ENCODE measurements at places on chromosomes 12 and 14.

DNA sequence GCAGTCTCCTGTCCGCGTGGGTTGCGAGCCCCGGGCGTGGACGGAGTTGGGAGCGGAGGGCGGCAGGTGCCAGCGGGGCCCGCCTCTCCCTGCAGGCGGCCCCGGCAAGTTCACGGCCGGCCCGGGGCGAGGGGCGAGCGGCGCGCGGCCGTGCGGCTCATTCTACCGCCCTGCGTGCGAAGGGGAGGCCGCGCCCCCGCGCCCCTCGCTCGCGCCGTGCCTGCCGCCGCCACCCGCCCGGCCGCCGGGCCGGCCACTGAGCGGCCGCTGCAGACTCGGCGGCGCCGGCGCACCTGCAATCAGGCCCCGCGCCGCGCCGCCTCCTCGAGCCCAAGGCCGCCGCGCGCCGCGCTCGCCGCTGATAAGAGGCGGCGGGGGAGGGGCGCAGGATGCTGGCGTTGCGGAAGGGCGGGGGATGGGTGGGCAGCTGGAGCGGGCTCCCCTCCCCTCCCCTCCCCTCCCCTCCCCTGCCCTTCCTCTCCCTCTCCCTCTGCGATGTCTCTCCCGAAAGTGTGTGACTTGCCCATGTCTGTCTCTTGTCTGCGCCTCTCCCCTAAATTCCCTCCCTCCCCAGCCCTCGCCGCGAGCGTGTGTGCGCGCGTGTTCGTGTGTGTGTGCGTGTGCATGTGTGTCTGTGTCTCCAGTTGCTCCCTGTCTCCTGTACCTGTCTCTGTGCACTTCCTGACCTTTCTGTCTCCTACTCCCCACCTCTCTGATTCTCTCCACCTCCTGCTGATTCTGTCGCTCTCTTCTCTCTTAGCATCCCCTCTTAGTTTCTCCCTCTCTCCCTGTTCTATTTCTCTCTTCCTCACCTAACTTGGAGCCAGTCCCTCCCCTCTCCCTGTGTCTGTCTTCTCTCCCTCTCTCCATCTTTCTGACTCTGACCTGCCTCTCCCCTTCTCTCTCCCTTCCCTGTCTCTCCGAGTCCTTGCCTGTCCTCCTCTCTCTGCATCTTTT lies 768.1 kb upstream of the TBX3 start:
- no peaks in the 10 kb centered on the region for H3K36me3 ChIP-seq
- DNase-seq: peak; percentile 65
- H3K4me1 ChIP-seq: peaks cover 4% of the 10 kb centered on the region
- peaks cover 30% of the 10 kb centered on the region for H3K27me3 ChIP-seq

DNA sequence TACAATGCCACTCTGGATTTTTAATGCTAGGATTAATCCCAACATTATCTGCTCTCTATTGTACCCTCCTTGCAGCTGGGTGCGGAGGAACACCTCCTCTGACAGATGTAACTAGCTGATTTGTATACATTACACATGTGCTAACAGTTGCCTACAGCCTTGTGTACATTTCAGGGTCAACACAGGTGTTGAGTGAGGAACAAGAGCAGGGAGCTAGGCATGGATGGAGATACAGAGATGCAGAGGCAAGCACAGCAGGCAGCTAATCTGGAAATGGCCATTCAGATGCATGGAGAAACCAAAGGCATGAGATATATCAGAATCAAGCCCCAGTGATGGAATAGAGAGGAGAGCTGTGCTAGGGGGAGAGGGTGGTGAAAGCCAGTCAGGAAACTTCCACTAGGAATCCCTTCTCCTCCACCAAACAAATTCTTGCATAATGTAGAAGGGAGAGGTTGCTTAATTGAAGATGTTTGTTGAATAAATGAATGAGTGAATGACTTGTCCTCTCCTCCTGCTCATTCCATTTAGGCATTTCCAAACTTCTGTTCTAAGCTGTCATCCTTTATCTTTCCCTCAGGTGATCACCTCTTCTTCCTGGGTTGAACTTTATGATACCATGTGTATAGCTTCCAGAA lies 313.2 kb downstream of the ATP23 start:
- no peak overlapping the region for H3K27ac ChIP-seq
- H3K27me3 ChIP-seq: no peaks in the 10 kb centered on the region
- no peaks in the 10 kb centered on the region for H3K36me3 ChIP-seq
- DNase-seq: no peak

GRCh38 chr12:1912580-1913376 lies 5.7 kb downstream of the CACNA2D4 start:
- no peak overlapping the region for H3K4me3 ChIP-seq
- peaks cover 30% of the 10 kb centered on the region for H3K4me1 ChIP-seq
- no peak overlapping the region for H3K27ac ChIP-seq
- no peaks in the 10 kb centered on the region for H3K36me3 ChIP-seq
- H3K27me3 ChIP-seq: no peaks in the 10 kb centered on the region

- H3K4me3 ChIP-seq: no peak overlapping the region
- no peak overlapping the region for H3K27ac ChIP-seq
- H3K36me3 ChIP-seq: peaks cover 11% of the 10 kb centered on the region
- H3K4me1 ChIP-seq: no peaks in the 10 kb centered on the region
These were observed 73.8 kb downstream of the TTLL5 start for GRCh38 chr14:75734854-75735253.

DNA sequence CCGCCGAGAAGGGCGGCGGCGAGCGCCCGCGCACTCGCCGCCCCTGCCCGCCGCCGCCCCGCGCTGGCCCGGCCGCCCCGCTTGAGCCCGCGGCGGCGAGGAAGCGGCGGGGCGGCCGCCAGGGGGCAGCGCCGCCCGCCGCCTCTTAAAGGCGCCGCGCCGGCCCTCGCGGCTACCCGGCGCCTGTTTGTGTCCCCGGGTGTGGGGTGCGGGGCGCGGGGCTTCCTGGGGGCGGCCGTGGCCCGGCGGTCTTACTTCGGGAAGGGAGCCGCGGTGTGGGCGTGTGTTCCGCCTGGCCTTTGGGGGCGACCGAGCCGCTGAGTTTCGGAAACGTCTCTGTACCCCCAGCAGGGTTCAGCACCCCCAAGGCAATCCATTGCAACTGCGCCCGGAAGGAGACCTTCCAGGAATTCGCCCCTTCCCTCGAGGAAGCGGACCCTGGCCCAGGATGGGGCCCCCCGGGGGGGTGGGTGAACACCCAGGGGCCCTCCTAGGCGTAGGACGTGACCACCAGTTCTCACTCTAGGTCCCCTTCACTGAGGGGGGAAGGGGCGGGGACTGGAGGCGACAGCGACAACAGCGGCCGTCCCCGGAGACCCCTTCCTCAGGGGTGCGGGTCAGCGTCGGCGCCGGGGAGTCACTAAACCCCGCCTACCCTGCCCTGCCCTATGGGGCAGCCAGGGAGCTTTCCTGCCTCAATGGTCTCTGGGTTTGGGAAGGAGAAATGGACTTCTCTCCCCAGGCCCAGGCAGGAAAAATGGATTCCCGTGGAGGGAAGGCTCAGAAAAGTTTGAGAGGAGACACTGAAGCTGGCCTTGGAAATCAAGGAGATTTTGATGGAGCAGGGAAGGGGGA lies at the start of gene ITPK1:
ITPK1 (minus strand) TSS at position 105 of the 855 bp plus-strand sequence. CDS start 762 bp downstream, outside the sequence.
- no peaks in the 10 kb centered on the region for H3K36me3 ChIP-seq
- H3K27me3 ChIP-seq: no peaks in the 10 kb centered on the region
- H3K4me1 ChIP-seq: peaks cover 21% of the 10 kb centered on the region
- peak; percentile 68 for DNase-seq
- peak within 1 kb of the TSS; percentile 90 for H3K27ac ChIP-seq
- peak within 1 kb of the TSS; percentile 66 for H3K4me3 ChIP-seq

GRCh38 chr12:96710127-96710745 lies 196.8 kb upstream of the NEDD1 start:
- no peak for DNase-seq
- H3K27ac ChIP-seq: no peak overlapping the region
- H3K4me1 ChIP-seq: no peaks in the 10 kb centered on the region
- H3K4me3 ChIP-seq: no peak overlapping the region

GRCh38 chr14:71959055-71959454 lies 26.8 kb downstream of the RGS6 start:
- H3K27me3 ChIP-seq: no peaks in the 10 kb centered on the region
- no peak for DNase-seq
- no peaks in the 10 kb centered on the region for H3K4me1 ChIP-seq
- no peak overlapping the region for H3K4me3 ChIP-seq

DNA sequence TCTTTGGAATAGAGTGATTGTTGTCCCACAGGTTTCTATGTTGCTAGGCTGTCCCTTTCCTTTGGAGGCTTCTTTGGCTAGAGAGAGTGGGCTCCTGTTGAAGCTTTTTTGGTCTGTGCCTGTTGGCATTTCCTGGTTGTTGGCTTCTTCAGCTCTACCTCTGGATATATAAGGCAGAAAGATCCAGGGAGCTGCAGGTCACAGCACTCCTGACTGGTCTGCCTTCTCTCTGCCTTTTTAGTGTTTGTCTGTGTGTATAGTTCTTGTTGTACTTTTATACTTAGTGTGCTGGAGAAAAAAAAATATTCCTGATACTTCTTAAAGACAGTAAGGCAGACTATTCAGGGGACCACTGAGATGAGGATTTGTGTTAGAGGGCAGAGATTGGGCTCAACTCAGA lies 202.7 kb downstream of the FBXL14 start:
- no peaks in the 10 kb centered on the region for H3K36me3 ChIP-seq
- H3K27ac ChIP-seq: no peak overlapping the region
- no peaks in the 10 kb centered on the region for H3K4me1 ChIP-seq
- DNase-seq: no peak
- H3K27me3 ChIP-seq: no peaks in the 10 kb centered on the region
- H3K4me3 ChIP-seq: no peak overlapping the region

- H3K4me3 ChIP-seq: no peak overlapping the region
- no peaks in the 10 kb centered on the region for H3K36me3 ChIP-seq
- H3K4me1 ChIP-seq: no peaks in the 10 kb centered on the region
- H3K27me3 ChIP-seq: no peaks in the 10 kb centered on the region
- no peak for DNase-seq
These were observed 541.8 kb upstream of the FBXO33 start for GRCh38 chr14:39974036-39974435.
